ENCODE measurements at places on chromosomes 2 and 18. TPM values are rescaled to one million over a fixed set of nuclear protein-coding genes. Genes with fewer than 3 reads are reported as not detected.

The LRRC30 gene
- total RNA-seq: not detected

The PKP4 gene
- 98.8 TPM for total RNA-seq

The ABCB11 gene
- total RNA-seq: 0.25 TPM

The SERPINB13 gene
- total RNA-seq: under 0.01 TPM

The DSEL gene
- total RNA-seq: 59.0 TPM

The SPEG gene
- total RNA-seq: 12.3 TPM

The ALK gene
- total RNA-seq: 0.98 TPM

The C1QL2 gene
- total RNA-seq: 4.4 TPM

The SLC23A3 gene
- total RNA-seq: not detected

The PROKR1 gene
- total RNA-seq: 0.25 TPM

The HMSD gene
- 0.25 TPM for total RNA-seq

The ZC3H6 gene
- 24.8 TPM for total RNA-seq

The MCEE gene
- total RNA-seq: 7.4 TPM

The PRKD3 gene
- total RNA-seq: 24.6 TPM

The APOB gene
- 0.25 TPM for total RNA-seq

The RAB27B gene
- 22.9 TPM for total RNA-seq

The LYG1 gene
- 0.74 TPM for total RNA-seq

The IL36A gene
- total RNA-seq: not detected

The MAB21L4 gene
- total RNA-seq: not detected

The NGEF gene
- 33.4 TPM for total RNA-seq

The NT5C1B gene
- total RNA-seq: not detected

The TWSG1 gene
- total RNA-seq: 15.7 TPM

The PCARE gene
- total RNA-seq: under 0.01 TPM

The DSG1 gene
- total RNA-seq: 0.49 TPM

The MITD1 gene
- 15.5 TPM for total RNA-seq

The IL1R1 gene
- 0.74 TPM for total RNA-seq

The CD8B gene
- 0.25 TPM for total RNA-seq

Measured in temporal lobe (tissue), 4 donors.